ENCODE measurements at places on chromosomes 5 and 9. TPM values are rescaled to one million over a fixed set of nuclear protein-coding genes. Genes with fewer than 3 reads are reported as not detected.

- no peak for DNase-seq
Observed at GRCh38 chr9:95810814-95811213, 64.7 kb upstream of the ERCC6L2 start.

DNA sequence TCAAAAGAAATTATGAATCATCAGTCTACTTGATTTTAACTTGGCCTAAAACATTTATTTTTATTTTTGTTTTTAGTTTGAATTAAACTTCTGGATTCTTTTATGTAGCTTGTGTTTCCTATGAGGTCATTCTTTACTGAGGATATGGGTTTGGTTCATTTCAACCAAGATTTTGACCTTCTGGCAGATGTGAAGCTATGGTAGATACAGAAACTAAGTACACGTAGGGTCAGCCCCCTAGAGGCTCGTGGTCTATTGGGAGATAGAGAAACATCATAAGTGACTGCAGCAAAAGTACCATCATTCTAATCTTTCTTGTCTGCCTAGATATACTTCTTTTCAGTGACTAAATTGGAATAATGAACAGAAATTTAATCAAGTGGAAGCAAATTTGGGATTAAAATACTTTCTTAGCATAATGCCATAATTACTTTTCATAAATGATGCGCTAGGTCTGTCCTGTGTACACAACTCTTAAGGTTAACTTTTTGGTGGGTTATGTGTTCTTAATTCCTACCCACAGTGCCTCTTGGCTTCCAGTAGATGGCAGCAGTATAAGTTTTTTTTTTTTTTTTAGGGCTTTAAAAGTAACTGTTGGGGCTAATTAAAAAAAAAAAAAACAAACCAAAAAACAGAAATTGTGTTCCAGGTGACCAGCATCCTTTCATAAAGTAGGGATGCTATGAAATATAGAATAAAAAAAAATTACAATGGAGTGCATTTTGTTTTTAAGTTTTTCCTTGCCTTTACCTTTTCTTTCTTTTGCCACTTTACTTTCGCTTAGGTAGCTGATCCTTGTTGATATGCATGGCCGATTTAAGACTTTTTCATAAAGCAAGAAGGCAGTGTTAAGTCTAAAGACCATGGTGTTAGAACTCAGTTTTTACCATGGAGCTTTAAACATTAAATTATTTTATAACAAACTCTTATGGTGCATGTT is 49.9 kb downstream of the LRRTM2 start:
- no peak for DNase-seq

- no peak for DNase-seq
Observed at GRCh38 chr9:7403839-7404487, 395.6 kb downstream of the DMAC1 start.

- no peak for DNase-seq
Observed at GRCh38 chr9:109579191-109579948, 81.3 kb upstream of the PTPN3 start.

GRCh38 chr5:55645304-55645703 is 66.8 kb downstream of the SLC38A9 start:
- no peak for DNase-seq

DNA sequence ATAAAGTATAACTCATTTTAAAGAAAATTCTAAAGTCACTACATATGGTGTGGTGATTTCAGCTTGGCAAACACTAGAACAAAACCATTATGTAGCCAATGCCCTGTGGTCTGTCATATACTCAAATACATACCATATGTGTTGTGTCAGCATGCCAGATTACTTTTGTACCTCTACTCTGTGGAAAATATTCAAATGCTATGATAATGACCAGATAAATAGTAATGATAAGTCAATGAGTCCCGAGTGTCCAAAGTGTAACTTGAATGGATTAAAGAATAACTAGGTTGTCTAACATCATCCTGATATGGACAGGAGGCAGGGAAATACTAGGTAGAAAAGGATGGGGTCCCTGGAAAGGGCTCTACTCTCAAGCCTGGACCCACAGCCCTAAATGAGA is 58.0 kb upstream of the IL6ST start:
- no peak for DNase-seq

DNA sequence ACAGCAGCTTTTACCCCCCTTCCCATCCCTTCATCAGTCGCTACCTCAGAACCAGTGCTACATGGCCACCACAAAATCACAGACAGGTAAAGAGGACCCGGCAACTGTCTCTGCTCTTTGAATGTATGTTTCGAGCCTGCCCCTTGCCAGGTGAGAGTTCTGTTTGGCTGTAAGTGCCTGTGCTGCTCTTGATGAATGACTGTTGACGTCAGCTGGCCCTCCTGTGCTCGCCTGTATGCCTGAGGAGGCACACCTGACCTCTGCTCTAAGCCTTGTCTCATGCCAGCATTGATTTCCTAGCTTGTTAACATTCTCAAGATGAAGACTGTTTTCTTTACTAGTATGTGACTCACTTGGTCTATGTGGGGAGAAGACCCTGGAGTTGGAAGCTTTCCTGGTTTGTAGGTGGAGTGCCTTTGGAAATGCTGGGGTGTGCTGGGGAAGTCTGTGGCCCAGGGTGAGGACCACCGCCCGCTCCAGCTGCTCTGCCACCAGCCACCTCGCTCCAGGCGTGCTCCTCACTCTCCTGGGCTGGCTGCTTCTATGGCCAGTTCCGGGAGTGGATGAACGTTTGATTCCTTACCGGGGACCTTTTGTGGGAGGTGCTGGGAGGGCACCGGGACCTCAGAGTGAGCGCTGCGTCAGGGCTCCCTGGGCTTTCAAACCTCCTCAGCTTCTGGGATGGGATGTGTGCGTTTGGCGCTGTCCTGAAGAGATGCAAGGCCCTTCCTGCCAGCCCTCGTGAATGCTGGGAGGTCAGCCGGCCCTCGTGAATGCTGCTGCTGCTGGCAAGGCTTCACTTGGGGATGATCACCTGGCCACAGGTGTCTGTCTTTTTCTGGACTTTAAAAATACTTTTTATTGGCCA is 109.9 kb downstream of the EHMT1 start:
- DNase-seq: no peak

GRCh38 chr5:131209506-131210150 is 38.9 kb downstream of the LYRM7 start:
- DNase-seq: no peak

ABCA2 gene
- polyA plus RNA-seq: 9.0 TPM

FGD3 gene
- polyA plus RNA-seq: 3.0 TPM
